ENCODE measurements at places on chromosomes 4 and X.

DNA sequence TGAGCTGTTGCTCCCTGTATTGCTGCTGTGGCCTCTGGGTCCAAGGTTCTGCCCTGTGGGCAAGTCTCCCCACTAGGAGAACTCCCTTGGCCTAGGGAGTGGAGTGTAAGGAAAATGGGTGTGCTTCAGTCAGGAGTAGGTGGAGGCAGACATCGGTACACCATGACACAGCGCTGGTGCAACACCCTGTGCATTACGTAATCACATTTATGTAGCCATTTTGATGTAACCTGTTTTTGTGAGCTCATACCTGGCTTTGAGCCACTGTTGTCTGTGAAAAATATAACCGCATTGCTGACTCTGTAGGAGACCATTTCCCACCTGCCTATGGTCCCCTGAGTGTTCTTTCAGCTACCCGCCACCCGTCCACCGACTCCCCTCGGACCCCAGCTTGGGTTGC lies 700.5 kb upstream of the AGA start:
- no peak for DNase-seq

GRCh38 chr4:145530189-145530588 lies 48.5 kb downstream of the SMAD1 start:
- DNase-seq, result no peak

GRCh38 chr4:77045490-77045889 lies 30.3 kb downstream of the CCNI start:
- DNase-seq, result no peak

DNA sequence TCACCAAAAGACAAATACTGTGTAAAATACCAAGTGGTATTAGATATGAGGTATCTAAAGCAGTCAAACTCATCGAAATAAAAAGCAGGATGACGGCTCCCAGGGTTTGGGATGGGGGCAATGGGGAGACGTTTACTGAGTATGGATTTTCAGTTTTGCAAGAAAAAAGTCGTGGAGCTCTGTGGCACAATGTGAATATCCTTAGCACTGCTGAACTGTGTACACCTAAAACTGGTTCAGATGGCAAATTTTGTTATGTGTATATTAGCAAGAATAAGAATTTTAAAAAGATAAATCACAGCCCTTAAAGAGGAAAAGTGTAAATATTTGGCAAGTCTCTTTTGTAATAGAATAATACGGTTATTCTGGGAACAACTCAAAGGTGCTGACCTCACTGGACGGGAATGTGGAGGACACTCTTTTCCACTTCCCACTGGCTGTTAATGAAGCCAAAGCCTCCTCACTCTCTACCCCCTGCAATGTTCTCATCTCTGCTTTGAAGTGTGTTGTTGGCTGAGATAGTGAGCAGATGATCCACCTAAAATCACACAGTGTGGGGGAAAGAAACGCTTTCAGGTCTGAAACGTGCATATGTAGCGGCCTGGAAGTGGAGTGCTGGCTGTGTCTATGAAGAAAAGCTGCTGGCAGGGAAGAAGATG lies 49.2 kb downstream of the SEL1L3 start:
- no peak for DNase-seq

DNA sequence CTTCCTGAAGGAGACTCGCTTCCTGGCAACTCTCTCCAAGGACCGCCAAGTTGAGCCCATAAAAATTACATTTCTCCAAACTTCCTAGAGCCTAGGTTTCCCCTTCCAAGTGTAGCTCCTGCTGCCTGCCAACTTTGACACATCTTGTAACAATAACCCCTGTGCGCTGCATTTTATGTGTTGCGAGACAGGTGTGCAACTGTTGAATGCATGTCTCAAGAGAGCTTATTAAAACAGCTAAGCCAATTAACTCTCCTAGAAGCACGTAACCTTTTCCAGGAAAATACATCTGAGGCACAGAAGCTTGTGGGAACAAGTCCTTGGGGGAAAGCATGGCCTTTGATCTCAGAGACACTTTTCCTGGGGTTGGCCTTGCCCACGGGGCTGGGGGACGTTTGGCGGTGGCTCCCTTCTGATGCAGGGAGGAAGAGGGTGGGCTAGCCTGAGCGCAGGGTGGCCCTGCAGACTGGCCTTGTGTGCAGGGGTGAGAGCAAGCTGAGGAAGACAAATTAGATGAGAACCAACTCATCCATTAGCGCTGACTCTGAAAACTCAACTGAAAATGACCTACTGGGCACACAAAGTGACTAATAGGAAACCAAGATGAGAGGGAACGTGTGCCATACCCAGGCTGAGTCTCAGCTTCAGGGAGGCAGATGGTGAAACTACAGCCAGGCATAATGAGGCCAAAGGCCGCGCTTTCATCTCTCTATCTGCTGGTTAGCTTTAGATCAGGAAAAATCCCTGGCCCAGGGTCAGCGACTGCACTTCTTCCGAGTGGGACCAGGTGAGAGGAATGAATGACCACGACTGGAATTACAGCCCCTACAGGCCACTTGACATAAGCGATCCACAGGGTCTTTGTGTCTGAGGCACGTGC lies 75.3 kb downstream of the ENPP6 start:
- DNase-seq, result no peak

GRCh38 chrX:133792198-133792953 lies 193.0 kb downstream of the GPC3 start:
- peak; percentile 67 for DNase-seq

- no peak for DNase-seq
Measured at GRCh38 chr4:83012200-83012686, 1.6 kb upstream of the LIN54 start.

DNA sequence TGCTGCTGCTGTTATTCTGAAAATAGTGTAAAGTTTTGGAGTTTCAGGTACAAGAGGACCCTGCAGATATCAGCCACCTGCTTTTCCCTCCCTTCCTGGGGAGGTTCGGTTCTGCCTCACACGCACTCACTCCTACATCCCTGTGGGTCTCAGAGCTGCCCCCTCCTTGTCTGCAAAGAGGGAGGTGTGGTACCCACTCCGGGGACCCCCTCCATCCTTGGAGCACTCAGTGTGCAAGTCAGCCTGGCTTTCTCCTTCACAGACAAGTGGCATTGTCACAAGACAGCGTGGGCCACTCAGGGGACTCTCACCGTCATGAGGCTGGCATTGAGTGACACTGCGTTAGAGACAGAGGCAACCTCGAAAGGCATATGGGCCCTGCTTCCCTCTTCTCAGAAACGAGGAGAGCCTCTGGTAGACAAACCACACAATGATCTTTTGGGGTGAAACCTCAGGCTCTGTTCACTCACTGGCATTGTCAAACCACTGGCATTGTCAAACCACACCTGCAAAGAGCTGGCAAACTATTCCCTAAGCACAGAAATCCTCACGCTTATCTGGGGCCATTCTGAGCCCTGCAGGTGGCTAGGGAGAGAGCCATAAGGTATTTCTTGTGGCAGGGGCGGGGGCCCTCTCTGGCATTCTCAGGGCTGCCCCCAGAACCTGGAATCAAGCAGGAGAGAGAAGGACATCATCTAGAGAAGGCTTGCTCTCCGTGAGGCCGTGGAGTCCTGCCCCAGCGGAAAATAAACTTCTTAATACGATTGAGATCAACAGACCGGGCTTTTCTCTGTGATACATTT lies 285.0 kb downstream of the SHOX start:
- no peak for DNase-seq

DNA sequence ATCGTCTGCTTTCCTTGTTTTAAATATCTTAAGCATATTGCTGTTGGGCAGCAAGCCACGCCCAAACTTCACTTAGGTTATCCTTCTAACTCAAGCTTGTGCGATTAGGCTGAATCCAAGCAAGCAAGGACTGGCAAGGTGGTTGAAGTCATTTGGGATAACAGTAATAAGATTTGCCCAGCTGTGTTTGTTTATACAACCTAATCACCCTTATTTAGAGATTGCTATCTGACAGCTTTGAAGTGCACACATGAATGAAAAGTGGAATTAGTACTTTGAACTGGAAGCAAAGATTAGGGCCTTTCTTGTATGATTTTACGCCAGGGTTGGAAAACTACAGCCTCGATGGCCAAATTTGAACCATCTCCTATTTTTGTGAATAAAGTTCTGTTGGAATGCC lies 182.1 kb downstream of the ASB9 start:
- no peak for DNase-seq

DNA sequence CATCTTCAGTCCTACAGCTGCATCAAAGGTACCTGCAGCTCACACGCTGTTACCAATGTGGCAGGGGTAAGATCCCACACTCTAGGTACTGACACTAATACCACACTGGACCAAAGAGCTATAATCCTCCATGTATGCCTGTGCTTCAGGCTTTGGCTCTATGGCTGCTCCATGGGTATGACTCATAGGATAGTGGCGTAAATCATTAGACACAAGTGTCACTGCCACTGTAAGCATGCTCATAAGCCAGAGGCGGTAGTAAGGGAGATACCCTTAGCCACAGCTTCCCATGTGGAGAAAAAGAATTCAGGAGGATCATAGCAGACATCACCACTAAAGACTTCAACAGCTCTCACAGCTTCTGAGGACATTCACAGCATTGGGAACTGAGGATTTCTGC lies 287.5 kb downstream of the ACTRT1 start:
- DNase-seq, result no peak

- DNase-seq, result no peak
Measured at GRCh38 chr4:180674619-180675358, 1568.4 kb upstream of the TENM3 start.

- no peak for DNase-seq
Measured at GRCh38 chr4:18039113-18039512, 17.6 kb upstream of the LCORL start.

DNA sequence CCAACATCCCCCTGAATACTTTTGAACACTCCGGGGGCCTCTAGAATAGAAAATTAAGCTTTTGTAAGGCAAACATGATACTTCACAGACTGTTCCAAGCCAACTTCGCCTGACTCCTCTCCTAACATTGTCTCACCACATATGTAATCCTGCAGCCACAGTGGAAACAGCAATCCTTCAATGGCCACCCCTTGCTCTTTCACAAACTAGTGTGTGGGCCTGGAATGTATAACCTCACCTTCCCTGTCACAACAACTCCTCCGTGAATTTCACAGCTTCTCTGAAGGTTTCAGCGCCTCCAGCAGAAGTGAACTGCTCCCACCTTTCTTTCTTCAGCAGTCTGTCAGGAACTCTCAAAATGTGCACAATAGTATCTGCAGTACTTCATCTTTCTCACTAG lies 185.1 kb downstream of the ADGRL3 start:
- DNase-seq, result no peak

DNA sequence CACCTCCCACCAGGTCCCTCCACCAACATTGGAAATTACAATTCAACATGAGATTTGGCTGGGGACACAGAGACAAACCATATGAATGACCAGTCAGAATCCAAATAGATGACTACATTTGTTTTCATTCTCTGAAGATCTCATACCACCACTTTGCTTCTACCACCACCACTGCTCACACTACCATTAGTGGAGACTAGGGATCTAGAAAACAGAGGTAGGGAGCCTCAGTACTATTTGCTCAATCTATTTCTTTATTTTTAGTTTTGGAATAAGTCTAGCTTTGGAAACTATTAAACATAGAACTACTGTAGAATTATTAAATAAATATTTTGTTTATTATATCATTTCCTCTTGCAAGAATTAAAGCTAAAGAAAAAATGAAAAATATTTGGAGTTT lies 727.9 kb downstream of the CCSER1 start:
- DNase-seq, result no peak

DNA sequence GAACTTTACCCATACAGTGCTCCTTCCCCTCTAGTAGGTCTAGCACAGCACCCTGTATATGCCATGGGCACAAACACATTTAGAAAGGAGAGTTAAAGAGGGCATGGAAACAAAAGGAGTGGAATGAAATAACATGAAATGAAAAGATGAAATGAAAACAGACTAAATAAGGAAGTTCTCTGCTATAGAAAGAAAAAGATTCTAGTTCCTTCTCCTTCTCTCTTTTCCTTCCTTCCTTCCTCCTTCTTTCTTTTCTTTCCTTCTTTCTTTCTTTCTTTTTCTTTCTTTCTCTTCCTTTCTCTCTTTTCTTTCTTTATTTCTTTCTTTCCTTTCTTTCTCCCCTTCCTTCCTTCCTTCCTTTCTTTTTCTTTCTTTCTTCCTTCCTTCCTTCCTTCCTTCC lies 2197.4 kb downstream of the PCDH7 start:
- DNase-seq, result no peak

GRCh38 chrX:9019151-9019550 lies 14.8 kb downstream of the FAM9B start:
- DNase-seq, result no peak

- peak; percentile 41 for DNase-seq
Measured at GRCh38 chr4:147714575-147715401, 17.1 kb upstream of the ARHGAP10 start.

DNA sequence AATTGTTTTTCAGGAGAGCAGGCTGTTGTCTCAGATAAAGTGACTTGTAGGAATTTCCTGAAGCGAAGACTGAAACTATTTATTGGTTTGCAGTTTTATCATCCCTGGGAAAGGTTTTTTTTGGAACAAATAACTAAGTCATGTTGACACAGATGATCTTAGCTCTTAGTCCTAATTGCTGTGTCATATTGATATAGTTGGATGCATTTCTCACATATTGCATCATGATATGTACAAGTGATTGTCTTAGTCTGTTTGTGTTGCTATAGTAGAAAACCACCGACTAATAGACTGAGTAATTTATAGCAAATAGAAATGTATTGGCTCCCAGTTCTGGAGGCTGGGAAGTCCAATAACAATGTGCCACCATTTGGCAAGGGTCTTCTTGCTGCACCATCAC lies 397.5 kb upstream of the PPP1R2C start:
- no peak for DNase-seq

- no peak for DNase-seq
Measured at GRCh38 chr4:168019019-168019651, 73.2 kb upstream of the ANXA10 start.

- DNase-seq, result no peak
Measured at GRCh38 chr4:14383652-14384051, 618.6 kb upstream of the CPEB2 start.

DNA sequence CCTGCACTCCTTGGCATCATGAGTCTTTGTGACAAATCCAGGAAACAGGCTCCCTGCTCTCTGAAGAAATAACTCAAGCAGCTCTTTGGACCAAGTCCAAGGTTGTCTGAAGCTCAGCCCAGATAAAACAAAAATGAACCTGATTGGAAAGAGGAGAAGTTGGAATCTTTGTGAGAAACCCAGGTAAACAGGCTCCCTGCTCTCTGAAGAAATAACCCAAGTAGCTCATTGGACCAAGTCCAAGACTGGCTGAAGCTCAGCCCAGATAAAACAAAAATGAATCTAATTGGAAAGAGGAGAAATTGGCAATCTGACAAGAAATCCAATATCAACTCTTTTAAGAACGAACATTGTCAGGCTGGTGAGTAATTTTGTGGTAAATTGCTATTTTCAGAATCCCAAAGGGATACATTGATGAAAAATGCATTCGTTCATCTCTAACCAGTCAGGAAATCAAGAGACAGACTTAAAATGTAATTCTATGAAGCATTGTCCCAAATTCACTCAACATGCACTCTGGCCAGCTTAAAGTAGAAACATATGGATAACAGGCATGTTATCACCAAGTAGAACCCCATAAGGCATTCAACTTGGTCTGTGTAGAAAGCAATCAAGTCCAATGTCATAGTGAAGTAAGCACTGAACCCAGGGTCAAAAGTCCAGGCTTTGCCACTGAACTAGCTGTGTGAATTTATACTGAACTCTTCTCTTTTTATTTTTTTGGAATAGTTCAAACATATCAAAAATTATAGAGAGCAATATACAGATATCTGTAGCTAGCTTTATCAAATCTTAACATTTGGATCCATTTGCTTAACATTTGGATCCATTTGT lies 16.8 kb upstream of the NFXL1 start:
- DNase-seq, result no peak

- DNase-seq, result peak; percentile 18
Measured at GRCh38 chrX:78514852-78515251, 144.3 kb downstream of the RTL3 start.

- DNase-seq, result no peak
Measured at GRCh38 chr4:70392057-70392776, 5.5 kb upstream of the OPRPN start.

GRCh38 chr4:88223516-88223915 lies 60.8 kb downstream of the PPM1K start:
- DNase-seq, result no peak

Data from T47D (cell line).